Inflammatory macrophage (primary cell): ENCODE measurements at places on chromosomes 13 and 19.

GRCh38 chr13:89980896-89981295, 1366.6 kb upstream of the MIR17HG start:
- DNase-seq, result no peak

DNA sequence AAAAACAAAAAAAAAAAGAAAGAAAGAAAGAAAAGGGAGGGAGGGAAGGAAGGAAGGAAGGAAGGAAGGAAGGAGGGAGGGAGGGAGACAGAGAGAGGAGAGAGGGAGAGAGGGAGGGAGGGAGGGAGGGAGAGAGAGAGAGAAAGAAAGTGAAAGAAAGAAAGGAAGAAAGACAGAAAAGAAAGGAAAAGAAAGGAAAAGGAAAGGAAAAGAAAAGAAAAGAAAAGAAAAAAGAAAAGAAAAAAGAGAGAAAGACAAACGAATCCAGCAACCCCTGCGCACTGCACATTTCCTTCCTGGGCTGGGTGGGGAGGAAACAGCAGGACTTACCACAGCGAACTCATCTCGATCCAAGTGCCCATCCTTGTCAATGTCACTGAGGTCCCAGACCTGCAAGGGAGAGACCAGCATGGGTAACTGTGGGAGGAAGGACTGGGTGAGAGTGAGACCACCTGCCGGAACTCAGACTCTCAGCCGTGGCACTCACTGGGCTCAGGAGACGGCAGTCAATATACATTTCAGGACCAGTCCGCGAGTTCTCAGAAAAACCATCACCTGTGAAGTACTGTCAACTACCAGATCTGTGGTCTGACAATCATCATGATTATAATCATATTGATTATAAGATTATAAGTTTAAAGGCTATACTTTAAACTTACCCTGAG, 43.3 kb downstream of the EPS15L1 start:
- DNase-seq, result no peak

GRCh38 chr13:60412909-60413616, 16.0 kb downstream of the TDRD3 start:
- DNase-seq, result no peak

GRCh38 chr19:35184884-35185283, 30.3 kb downstream of the FXYD5 start:
- DNase-seq, result no peak

- no peak for DNase-seq
Observed at GRCh38 chr13:41970918-41971317, 10.0 kb upstream of the VWA8 start.

GRCh38 chr13:37106642-37107041, 1.2 kb upstream of the CSNK1A1L start:
- DNase-seq, result no peak

DNA sequence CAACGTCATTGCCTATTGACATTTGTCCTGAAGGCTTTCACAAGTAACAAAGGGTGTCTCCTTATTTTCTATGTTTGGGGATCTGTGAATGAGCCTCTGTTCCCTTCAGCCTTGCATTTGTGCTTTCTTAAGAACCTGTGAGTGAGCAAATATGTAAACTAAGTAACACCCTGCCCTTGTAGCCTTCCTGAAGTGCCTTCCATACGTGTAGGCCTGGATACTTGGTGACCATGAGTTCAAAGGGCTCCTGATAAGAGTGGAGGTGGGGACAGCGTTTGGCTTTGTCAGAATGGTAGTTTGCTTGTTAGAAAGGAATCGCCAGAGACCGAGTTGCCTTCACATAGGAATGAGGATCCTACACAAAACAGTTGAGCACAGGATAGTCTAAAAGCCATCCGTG, 14.5 kb upstream of the CCDC97 start:
- no peak for DNase-seq

DNA sequence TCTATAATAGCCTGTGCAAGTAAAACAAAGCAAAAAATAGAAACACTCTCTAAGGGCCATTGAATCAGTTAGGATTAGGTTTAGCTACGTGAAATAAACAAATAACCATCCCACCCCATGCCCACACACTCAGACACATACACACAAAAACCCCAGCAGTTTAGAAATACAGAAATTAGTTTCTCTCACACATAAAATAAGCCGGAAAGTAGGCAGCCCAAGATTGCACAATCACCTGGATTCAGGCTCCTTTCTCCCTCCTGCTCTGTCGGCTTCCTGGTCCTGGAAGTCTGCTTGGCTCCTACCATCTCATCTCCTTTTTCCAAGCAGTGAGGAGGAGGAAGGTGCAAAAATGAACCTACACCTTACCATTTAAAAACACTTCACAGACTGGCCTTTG, 22.6 kb upstream of the USP12 start:
- DNase-seq, result peak; percentile 31

- no peak for DNase-seq
Observed at GRCh38 chr19:29617366-29618266, 11.5 kb downstream of the POP4 start.

- DNase-seq, result no peak
Observed at GRCh38 chr13:38430796-38431195, 81.1 kb downstream of the UFM1 start.

- peak; percentile 57 for DNase-seq
Observed at GRCh38 chr13:45511310-45512097, 46.8 kb downstream of the COG3 start.

DNA sequence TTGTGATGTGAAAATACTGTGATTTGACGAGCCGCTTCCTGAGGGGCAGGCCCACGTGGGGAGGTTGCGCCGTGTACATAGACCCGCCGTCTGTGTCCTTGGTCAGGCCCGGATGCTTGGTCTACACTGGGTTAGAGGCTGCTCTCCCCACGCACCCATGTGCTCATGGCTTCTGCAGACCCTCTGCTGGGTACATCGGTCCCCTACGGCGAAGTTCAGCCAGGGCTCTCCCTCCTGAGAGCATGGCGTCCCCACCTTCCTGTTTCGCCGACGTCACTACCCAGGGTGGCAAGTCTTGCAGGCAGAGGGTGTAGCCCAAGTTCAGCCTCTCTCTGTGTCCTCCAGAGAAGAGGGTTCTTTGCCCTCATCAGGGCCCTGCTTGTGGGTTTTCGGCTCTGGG, 11.0 kb downstream of the COMP start:
- no peak for DNase-seq

GRCh38 chr13:59047546-59047945, 1116.2 kb downstream of the DIAPH3 start:
- no peak for DNase-seq

- peak; percentile 13 for DNase-seq
Observed at GRCh38 chr19:42370626-42371175, 19.4 kb downstream of the CNFN start.

DNA sequence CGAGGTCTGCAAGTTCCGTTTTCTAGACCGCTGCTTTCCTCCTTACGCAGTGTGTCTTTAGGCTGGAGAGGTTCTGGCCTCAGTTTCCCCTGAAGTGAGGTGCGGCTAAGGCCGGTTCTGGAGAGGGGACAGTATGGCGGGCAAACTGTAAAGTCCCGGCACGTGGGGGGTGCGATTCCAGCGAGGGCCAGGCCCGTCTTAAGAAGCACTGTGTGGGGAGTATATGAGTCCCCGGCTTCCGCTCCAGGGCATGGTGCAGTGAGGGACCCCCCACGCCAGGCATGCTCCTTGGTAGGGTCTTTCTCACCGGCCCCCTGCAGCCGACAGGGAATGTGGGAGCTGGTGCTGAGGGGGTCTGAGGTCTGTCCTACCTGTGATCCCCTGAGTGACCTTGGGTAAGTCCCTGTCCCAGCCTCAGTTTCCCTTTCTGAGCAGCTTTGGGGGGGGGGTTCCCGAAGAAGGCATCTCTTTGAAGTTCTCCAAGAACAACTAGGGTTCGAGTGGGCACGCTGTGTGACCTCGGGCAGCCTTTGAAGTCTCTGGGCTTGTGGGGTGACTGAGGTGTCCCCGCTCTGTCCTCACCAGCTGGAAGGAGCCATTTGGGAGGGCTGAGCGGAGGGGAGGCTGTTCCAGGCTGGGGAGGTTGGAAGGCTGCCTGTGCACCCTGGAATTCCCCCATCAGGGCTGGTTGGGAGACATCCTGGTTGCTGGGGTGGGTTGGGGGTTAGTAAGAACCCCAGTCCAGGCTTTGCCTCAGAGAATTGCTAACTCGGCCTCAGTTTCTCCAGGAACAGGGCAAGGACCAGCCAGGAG, 1.5 kb downstream of the NFIC start:
- DNase-seq, result peak; percentile 6

- peak; percentile 83 for DNase-seq
Observed at GRCh38 chr19:28500982-28501630, 711.8 kb downstream of the UQCRFS1 start.

DNA sequence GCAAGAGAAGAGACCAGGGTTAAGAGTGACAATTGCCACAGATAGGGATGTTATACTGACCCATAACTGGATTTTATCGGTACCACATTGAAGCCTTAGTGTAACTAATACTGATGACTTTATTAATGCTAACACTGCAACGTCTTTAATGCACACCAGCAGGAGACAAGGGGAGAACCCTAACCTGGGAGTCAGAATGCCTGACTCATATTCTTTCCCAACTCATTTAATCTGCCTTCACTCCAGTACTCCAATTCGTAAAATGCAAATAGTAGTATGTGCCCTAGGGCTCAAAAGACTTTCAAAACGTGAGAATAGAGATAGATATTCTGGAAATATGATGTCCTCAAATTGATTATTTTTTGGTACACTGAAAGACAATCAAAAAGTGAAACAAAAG, 62.4 kb downstream of the GPC6 start:
- no peak for DNase-seq

DNA sequence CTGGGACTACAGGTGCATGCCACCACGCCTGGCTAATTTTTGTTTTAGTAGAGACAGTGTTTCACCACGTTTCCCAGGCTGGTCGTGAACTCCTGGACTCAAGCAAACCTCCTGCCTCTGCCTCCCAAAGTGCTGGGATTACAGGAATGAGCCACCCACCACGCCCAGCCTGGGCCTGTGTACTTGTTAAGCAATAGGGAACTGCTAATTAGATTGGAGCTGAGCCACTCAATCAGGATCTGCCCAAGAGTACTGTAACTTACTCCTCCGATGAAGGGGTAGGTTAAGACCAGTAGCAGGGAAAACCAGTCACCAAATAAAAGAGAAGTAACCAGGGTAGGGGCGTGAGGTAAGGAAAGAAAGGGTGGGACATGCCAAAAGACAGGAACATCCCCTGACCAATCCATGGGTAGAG, 2.3 kb downstream of the DDX39A start:
- DNase-seq, result peak; percentile 48

- DNase-seq, result no peak
Observed at GRCh38 chr13:28056970-28057712, 43.2 kb downstream of the FLT3 start.

- DNase-seq, result no peak
Observed at GRCh38 chr13:106888148-106888547, 320.2 kb upstream of the ARGLU1 start.

- DNase-seq, result no peak
Observed at GRCh38 chr13:102978168-102978567, 88.0 kb downstream of the SLC10A2 start.

DNA sequence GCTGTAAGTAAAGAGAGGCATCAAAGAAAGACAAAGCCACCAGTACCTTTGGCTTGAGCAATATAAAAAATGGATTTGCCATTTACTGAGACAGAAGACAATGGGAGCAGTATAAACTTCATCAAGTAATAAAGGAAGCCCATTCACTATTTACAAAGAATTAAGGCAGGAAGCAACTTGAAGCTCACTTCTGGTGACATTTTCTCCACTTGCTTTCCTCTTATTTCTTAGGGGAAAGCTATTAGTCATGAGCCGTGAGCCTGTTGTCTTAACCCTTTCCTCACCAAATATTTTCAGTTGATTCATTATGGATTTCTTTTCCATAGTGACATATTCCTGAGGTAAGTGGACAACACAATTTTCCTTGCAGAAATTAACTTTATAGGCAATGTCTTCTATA, 156.8 kb downstream of the DNAJC3 start:
- no peak for DNase-seq

- DNase-seq, result no peak
Observed at GRCh38 chr13:99892196-99892613, 79.4 kb downstream of the ZIC5 start.

GRCh38 chr13:83333614-83334388, 548.5 kb downstream of the SLITRK1 start:
- DNase-seq, result no peak

GRCh38 chr13:38483623-38484022, 134.0 kb downstream of the UFM1 start:
- DNase-seq, result no peak

DNA sequence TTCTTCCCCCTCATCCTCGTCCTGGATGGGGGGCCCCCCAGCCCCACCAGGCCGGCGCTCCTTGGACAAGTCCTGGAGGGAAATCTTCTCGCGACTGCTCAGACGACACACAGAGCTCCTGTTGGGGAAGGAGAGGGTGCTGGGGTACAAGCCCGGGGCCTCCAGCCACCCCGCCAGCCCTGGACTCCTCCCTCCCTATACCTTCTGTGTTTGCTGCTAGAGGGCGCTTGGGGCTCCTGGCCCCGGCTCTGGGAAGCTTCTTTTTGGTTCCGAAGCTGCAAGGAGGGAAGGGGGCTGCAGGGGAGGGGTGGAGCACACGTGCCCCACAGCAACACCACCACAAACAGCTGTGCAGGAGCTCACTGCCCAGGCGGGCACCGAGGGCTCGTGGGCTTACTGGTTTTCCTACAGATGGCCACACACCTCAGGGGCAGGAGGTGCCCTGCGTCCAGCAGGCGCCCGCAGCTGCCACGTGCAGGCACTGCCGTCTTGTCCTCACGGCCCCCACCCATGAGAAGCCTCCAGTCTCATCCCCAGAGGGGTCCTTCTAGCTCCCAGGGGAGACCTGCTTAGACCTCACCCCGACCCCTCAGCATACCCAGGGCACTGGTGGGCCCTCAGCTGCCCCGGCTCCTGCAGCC, 20.5 kb downstream of the EPS8L1 start:
- DNase-seq, result no peak

DNA sequence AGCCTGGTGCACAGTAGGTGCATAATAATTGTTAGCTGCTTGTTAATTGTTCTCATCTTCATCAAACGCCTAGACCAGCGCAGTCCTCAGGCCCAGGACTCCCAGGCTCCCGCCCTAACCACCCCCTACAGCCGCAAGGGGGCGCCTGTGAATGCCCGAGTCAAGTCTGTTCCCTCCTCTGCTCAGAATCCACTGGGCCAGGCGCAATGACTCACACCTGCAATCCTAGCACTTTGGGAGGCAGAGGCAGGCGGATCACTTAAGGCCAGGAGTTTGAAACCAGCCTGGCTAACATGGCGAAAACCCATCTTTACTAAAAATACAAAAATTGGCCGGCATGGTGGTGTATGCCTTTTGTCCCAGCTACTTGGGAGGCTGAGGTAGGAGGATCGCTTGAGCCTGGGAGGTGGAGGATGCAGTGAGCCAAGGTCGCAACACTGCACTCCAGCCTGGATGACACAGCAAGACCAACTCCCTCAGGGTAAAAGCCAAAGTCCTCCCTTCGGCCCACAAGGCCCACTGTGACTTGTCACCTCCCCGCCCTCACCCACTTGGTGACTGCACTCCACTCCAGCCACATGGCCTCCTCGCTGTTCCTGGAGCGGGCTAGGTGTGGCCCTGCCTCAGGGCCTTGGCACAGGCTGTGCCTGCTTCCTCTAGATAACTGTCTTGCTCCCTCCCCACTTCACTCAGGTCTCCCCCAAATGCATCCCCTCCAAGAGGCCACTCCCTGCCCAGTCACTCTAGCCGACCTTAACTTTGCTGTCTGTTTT, 9.1 kb downstream of the ZNF653 start:
- peak; percentile 60 for DNase-seq
